Osteocyte (in vitro differentiated cells): ENCODE measurements at places on chromosomes 12 and 14. TPM values are rescaled to one million over a fixed set of nuclear protein-coding genes. Genes with fewer than 3 reads are reported as not detected.

KIF26A gene
- 4.5 and 4.6 TPM in 2 replicates for total RNA-seq

MYH6 gene
- not detected in 2 replicates for total RNA-seq

DNAH10 gene
- total RNA-seq, result 0.16 and 0.29 TPM in 2 replicates

SLCO1B3 gene
- total RNA-seq, result not detected in 2 replicates

DNA sequence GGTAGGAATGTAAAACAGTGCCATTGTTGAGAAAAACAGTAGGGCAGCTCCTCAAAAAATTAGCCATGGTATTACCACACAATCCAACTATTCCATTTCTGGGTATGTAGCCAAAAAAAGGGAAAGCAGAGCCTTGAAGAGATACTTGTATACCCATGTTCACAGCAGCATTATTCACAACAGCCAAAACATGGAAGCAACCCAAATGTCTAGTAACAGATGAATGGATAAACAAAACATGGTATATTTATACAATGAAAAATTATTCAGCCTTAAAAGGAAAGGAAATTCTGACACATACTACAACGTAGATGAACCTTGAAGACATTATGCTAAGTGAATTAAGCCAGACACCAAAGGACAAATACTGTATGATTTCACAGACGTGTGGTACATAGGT lies 67.6 kb upstream of the GNG2 start:
- H3K36me3 ChIP-seq, result no peaks in the 10 kb centered on the region
- no peaks in the 10 kb centered on the region for H3K4me1 ChIP-seq
- DNase-seq, result no peak
- no peak overlapping the region for H3K4me3 ChIP-seq
- peaks cover 36% of the 10 kb centered on the region for H3K27me3 ChIP-seq

DNA sequence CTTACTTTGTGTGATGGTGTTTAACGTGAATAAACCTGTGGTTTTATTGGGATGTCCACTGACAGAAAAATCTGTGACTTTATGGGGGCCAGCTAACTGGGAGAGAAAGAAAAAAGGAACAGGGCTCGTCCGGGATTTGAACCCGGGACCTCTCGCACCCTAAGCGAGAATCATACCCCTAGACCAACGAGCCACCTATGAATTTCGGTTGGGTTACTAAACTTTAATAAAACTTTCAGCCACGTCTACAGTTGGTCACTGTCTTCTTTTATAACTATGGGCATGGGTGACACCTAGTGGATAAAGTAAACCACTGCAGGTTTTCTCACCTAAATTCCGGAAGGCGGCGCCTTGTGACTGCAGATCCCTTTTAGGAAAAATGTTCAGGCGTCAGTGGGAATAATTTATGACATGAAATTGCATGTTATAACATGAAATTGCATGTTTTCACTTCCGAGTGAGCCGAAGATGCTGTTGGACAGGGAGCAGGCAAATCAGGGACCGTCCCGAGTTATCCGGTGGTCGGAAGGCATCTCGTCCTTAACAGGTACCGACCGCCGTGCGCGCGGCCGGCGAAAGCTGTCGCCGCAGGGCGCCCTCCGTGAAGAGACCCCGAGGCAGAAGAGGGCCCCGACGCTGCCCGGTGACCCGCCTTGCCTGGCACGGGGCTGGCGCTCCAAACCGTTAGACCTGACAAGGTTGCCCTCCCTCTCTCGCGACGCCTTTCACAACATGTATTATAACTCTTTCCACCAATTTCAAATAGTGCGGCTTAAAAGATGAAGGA lies 18.2 kb upstream of the RNASE12 start:
- no peaks in the 10 kb centered on the region for H3K36me3 ChIP-seq
- H3K4me1 ChIP-seq, result no peaks in the 10 kb centered on the region
- no peak overlapping the region for H3K4me3 ChIP-seq
- H3K27me3 ChIP-seq, result no peaks in the 10 kb centered on the region
- H3K27ac ChIP-seq, result no peak overlapping the region

GRCh38 chr14:60964904-60965303 lies 16.0 kb downstream of the TRMT5 start:
- no peaks in the 10 kb centered on the region for H3K27me3 ChIP-seq
- H3K27ac ChIP-seq, result peak overlapping the region; percentile 91
- H3K4me3 ChIP-seq, result no peak overlapping the region
- no peak for DNase-seq
- peaks cover 18% of the 10 kb centered on the region for H3K36me3 ChIP-seq

DNA sequence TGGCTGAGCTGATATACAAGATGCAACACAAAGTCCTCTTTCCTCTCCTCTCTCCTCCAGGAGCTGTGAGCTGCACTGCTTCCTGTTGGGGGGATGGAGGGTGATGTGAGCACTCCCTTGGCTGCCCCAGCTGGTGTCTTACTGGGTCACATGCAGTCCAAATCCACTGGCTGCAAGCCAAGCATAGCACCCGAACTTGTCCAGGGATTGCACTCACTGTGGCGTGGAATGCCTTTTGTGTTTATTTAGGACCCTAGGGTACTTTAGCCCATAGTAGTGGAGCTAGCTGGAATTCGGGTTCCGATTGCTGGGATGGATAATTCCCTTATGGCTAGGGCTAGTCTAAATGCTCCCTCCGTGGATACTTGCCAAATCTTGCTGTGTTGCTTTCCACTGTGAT lies 424.9 kb upstream of the SYT1 start:
- peaks cover 12% of the 10 kb centered on the region for H3K27me3 ChIP-seq
- no peak for DNase-seq
- no peaks in the 10 kb centered on the region for H3K36me3 ChIP-seq

DNA sequence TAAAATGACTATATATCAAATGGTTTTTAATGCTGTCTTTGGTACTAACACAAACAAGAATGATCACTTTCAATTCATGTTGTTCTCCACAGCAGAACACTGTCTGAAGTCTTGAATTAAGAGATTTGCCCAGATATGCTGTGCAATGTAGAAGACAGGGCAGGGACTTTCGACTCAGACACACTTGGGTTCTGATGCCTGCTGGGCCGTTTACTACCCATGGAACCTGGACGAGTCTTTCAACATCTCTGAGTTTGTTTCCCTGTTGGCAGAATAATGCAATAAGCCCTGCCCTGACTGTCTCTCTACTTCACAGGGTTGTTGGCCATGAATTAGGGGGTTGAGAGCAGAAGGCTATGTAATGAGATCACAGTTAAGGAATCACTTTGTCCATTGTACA lies 162.6 kb upstream of the TMPO start:
- no peaks in the 10 kb centered on the region for H3K36me3 ChIP-seq
- no peak overlapping the region for H3K27ac ChIP-seq
- H3K4me3 ChIP-seq, result no peak overlapping the region
- H3K4me1 ChIP-seq, result peaks cover 14% of the 10 kb centered on the region
- H3K27me3 ChIP-seq, result no peaks in the 10 kb centered on the region

DNA sequence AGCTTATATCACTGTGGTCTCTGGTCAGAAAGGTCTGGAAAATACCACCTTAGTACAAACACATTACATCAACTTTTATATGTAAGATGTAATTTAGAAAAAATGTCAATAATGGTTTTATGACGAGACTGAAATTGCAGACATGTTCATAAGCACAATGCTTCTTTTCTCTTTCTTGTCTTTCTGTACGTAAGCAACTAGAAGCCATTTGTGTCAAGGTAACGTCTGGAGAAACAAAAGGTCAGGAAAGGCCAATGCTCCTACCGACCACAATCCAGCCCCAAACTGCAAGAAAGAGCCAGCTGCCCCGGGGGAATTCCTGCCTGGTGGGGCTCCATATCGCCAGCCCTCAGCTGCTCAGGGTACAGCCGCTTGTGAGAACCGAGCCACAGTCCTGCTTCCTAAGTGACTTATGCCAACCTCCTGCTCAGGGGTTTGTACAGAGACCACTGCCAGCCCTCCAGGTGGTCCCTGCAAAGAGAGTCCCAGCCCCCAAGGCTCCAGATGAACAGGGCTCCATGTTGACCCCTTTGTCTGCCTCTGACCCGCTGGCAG lies 6.3 kb downstream of the ZNF839 start:
- no peak overlapping the region for H3K4me3 ChIP-seq
- H3K36me3 ChIP-seq, result peaks cover 4% of the 10 kb centered on the region
- no peak overlapping the region for H3K27ac ChIP-seq
- H3K27me3 ChIP-seq, result no peaks in the 10 kb centered on the region
- peaks cover 13% of the 10 kb centered on the region for H3K4me1 ChIP-seq

GRCh38 chr14:74495356-74495755 lies 1.8 kb downstream of the ISCA2 start:
- no peaks in the 10 kb centered on the region for H3K27me3 ChIP-seq
- DNase-seq, result no peak
- peaks cover 36% of the 10 kb centered on the region for H3K4me1 ChIP-seq
- H3K4me3 ChIP-seq, result peak overlapping the region; percentile 90

DNA sequence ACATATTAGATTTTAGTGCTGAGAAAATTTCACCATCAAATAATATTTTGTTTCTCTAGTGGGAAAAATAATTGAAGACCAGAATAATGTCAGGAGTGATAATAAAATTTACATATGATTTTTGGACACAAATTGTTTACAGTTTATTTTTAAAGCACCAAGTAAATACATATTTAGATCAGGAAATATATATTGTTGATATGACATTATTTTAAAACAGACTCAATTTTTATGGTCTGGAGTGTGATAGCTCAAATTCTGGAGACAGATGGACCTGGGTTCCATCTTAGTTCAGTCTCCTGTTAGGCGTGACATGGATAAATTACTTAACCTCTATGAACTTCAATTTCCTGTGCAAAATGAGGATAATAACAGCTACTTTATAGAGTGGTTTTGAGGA lies 135.4 kb downstream of the TPH2 start:
- H3K36me3 ChIP-seq, result no peaks in the 10 kb centered on the region
- no peaks in the 10 kb centered on the region for H3K27me3 ChIP-seq
- H3K4me1 ChIP-seq, result peaks cover 2% of the 10 kb centered on the region
- H3K27ac ChIP-seq, result no peak overlapping the region
- H3K4me3 ChIP-seq, result no peak overlapping the region
- no peak for DNase-seq

- no peak for DNase-seq
- H3K4me1 ChIP-seq, result no peaks in the 10 kb centered on the region
- H3K27me3 ChIP-seq, result peaks cover 9% of the 10 kb centered on the region
- no peak overlapping the region for H3K27ac ChIP-seq
- no peak overlapping the region for H3K4me3 ChIP-seq
Observed at GRCh38 chr12:130152386-130152785, 9.9 kb upstream of the FZD10 start.

DNA sequence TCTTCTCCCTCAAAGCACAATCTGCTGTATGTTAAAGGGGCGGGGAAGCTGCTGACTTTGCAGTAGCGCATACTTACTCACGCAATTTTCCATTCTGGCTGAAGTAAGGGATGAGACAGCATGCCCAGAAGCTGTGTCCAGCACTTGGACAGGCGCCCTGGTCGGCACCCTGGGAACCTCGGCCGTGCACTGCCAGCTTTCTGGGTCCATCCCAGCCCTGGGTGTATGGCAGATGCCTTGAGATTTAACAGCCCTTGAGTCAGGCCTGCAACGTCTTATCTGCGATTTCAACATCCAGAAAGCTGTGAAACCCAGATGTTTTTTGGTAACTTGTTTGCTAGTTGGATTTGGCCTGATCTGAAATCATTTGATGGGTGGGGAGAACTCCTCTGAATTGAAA lies 16.1 kb downstream of the EML1 start:
- H3K27ac ChIP-seq, result peak overlapping the region; percentile 52
- no peak overlapping the region for H3K4me3 ChIP-seq
- H3K27me3 ChIP-seq, result no peaks in the 10 kb centered on the region
- peak; percentile 76 for DNase-seq
